ENCODE measurements at places on chromosomes 4 and X. TPM values are rescaled to one million over a fixed set of nuclear protein-coding genes. Genes with fewer than 3 reads are reported as not detected.

The FAM9C gene
- polyA plus RNA-seq: not detected

The ADAMTS3 gene
- not detected for polyA plus RNA-seq

The KDR gene
- not detected for polyA plus RNA-seq

The FATE1 gene
- not detected for polyA plus RNA-seq

The MAGEA2 gene
- polyA plus RNA-seq: not detected

The PNMA3 gene
- polyA plus RNA-seq: not detected

The CYBB gene
- polyA plus RNA-seq: 122 TPM

The MXRA5 gene
- not detected for polyA plus RNA-seq

The COX7B2 gene
- not detected for polyA plus RNA-seq

The CD99L2 gene
- polyA plus RNA-seq: 8.9 TPM

The ARAF gene
- 93.7 TPM for polyA plus RNA-seq

The PDK3 gene
- 29.3 TPM for polyA plus RNA-seq

The FGB gene
- not detected for polyA plus RNA-seq

The INTU gene
- 0.11 TPM for polyA plus RNA-seq

The MAEA gene
- polyA plus RNA-seq: 67.1 TPM
